ENCODE measurements at places on chromosomes 2 and 18.
A peak's percentile ranks its signal among the peaks of the same experiment; 100 is the strongest.

DNA sequence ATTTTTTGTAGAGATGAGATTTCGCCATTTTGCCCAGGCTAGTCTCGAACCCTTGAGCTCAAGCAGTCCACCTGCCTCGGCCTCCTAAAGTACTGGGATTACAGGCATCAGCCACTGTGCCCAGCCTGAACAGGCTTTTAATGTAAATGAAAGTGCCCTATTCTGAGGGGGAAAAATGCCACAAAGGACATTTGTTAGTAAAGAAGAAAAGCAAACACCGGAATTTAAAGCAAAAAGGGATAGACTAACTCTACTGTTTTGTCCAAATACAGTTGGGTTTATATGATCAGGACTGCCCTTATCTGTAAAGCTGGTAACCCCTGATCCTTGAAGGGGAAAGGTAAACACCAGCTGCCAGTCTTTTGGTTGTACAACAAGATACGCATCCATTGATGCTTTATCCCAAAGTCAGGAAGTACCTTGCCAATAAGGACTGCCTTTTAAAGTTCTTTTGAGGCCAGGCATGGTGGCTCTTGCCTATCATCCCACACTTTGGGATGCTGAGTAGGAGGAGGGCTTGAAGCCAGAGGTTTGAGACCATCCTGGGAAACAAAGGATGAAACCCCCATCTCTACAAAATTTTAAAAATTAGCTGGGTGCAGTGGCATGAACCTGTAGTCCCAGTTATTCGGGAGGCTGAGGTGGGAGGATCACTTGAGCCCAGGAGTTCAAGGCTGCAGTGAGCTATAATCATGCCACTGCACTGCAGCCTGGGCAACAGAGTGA, 13.1 kb downstream of the CLEC4F start:
- no peak for DNase-seq

DNA sequence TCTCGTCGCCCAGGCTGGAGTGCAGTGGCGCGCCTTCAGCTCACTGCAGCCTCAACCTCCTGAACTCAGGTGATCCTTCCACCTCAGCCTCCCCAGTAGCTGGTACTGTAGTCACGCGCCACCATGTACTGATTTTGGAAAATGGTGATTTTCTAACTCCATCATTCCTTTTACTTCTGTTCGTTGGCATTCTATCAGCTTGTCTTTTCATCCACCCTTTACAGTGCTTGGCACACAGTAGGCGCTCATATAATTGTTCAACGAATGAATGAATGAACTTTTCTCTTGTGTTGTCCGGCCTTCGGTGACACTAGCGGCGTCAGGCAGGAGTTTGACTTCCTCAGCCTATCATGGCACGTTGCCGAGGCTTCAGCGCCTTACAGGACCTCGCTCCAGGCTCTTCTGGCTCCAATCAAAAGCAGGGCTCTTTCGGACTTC, 373 bp upstream of the MTHFD2 start:
- no peak for DNase-seq

DNA sequence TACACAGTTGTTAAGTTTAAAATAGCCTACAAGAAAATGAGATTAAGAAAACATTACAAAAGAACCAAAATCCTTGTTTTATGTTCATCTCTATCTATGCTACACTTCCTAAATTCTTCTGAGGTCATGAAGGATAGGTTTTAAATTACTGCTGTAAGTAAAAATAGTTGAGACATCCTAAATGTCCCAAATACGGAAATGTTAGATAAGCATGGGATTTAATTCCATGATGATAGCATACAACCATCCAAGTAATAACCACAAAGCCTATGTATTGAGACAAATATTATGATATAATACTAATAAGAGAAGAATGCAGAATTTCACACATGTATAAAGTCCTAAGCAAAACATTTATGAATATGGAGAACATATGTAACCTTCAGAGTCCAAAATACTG, 34.1 kb downstream of the PIEZO2 start:
- DNase-seq, result no peak

GRCh38 chr2:11559786-11560155, 25.9 kb downstream of the GREB1 start:
- DNase-seq, result no peak

DNA sequence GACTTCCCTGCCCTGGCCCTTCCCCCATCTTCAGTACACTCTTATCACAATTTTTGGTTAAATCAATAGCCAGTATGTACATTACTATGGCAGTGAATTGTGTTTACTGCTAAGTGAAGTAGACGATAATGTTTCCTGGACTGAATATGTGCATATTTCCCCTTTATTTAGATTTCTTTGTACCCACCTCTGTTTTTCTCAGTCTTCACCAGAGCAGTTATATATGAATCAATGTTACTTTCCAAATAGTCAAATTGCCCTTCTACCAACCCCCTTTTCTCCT, 97.1 kb upstream of the HS6ST1 start:
- DNase-seq, result no peak

DNA sequence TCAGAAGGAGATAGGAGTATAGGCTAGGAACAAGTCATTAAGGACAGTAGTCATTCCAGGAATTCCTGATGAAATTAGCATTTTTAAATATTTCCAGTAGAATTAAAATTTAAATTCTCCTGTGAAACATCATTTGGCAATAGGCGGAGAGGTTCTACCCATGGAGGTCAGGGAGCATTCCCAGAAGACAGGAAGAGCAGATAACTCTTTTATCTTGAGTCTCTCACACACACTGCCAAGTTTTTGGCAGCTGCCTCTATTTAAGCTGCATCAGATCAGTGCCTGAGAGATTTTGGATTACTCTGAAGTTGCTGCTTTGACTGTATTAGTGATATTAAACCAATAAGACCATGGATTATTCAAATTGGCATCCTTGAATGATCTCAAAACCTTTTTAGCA, 714.7 kb downstream of the EPHA4 start:
- no peak for DNase-seq

GRCh38 chr2:70469961-70470360, 83.7 kb downstream of the TGFA start:
- DNase-seq, result no peak

- DNase-seq, result peak; percentile 95
Observed at GRCh38 chr2:46873604-46874068, 42.0 kb downstream of the MCFD2 start.

DNA sequence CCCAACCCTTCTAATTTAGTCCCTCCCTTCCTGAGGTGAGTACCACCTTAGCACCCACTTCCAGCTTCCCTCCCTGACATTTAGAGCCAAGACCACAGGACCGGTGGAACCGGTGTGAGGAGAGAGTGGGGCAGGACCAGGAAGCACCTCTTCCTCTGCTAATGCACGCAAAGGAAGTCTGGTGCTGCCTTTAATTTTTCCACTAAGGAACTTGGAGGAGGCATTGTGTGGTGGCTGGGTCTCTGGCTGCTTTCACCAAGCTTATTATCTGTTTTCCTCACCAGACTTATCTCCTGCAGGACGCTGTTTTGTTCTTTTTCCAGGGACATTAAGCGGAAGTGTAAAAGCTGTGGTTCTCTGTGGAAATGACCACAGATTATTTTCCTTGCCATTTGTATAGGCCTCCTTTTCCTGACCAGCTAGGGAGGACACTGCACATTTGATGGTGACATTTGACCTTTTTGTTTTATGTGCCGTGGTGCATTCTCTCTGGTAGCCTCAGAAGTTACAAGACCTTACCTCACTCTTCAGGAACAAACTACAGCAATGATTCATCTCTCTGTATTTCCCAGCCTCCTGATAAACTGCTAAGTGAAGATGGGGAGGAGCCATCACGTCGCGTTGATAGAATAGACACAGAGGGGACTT, 39.8 kb upstream of the SPTBN1 start:
- DNase-seq, result no peak

- no peak for DNase-seq
Observed at GRCh38 chr2:47128705-47129104, 26.4 kb downstream of the STPG4 start.

GRCh38 chr2:27765621-27766286, 5.8 kb upstream of the MRPL33 start:
- no peak for DNase-seq

DNA sequence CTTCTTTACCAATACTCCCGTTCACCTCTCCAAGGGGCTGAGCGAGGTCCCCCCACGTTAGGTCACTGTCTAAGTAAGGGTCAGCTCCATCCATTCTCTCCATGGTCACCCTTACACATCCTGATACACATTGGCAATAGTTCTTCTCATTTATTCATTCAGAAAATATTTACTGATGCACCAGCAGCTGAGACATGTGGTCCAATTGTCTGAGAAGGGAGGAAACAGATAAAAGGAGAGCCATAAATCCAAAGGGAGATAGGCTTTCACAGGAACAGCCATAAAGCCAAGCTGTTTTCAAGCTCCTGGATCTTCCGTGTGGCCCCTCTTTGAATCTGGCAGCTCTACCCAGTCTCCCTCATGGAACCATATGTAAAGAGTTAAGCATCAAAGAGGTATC, 121.2 kb downstream of the TXNL1 start:
- DNase-seq, result peak; percentile 59

GRCh38 chr2:75641587-75641986, 5.0 kb upstream of the MRPL19 start:
- no peak for DNase-seq

DNA sequence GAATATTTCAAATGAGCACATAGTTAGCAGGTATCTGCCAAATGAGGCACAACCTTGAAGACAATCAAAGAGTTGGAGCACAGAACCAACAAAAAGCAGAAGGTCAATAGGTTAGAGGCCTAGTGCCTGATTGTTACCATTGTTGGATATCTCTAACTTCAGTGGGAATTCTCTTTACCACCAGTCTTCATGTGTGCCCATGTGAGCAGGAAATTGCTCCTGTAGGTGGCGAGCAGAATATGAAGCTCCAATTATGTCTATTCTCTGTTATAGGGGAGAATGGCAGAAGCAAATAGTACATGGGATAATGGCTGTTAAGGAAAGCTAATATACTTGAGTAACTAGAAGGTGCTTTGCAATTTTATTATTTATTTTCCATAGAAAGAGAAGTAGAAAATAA, 14.9 kb upstream of the ZNF385B start:
- DNase-seq, result no peak

- no peak for DNase-seq
Observed at GRCh38 chr2:145194673-145195072, 674.8 kb upstream of the ZEB2 start.

DNA sequence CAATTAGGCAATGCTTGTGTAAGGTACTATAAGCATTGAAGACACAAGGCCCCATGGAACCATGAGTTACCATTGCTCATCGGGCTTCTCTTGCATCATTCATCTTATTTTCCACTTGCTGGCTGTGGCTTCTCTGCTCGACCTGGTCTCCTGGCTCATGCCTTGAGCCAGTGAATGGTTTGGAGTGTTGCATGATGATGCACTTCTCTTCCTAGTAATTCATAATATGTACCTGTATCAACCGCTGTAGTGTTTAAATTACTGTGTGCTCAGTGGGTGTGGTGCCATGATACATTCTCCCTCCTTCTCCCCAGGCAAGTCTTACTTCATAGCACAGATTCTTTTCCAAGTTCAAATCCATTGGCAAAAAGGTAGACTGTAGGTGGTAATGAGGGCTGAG, 66.8 kb downstream of the ABCA12 start:
- no peak for DNase-seq

DNA sequence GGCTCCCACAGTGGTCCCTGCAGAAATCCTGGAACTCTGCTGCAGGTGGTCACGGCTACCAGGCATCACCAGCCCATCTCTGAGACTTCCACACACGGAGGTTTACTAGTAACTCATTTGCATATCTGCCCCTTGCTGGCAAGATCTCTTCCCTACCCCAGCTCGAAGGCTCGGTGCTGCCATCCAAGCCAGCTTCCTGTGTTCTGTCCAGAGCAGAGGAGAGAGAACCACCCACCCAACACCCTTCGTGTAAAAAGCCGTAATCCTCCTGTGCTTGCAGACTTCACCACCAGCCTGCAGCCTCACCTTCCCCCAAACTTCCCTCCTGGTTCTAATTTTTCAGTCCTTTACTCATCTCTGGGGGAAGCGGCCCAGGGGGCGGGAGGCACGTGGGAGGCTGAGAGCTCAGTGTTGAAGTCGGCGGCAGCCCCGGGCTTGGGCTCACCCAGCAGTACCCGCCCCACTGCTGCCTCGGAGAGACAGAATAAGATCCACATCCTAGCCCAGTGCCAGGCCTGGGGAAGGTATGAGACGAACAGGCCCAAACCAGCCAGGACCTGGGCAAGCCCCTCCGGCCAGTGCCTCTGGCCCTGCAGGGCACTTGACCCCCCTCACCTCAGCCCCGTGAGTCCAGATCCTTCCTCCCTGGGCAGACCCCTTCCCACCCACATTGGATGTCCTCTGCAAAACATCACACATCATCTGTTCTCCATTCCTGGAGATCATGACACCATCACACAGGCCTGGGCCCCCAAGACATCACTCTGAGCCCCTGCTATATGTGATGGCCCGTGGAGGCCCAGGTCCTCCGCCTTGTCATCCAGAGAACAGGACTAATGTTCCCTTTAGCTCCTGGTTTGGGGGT, 145.8 kb upstream of the ID2 start:
- no peak for DNase-seq

DNA sequence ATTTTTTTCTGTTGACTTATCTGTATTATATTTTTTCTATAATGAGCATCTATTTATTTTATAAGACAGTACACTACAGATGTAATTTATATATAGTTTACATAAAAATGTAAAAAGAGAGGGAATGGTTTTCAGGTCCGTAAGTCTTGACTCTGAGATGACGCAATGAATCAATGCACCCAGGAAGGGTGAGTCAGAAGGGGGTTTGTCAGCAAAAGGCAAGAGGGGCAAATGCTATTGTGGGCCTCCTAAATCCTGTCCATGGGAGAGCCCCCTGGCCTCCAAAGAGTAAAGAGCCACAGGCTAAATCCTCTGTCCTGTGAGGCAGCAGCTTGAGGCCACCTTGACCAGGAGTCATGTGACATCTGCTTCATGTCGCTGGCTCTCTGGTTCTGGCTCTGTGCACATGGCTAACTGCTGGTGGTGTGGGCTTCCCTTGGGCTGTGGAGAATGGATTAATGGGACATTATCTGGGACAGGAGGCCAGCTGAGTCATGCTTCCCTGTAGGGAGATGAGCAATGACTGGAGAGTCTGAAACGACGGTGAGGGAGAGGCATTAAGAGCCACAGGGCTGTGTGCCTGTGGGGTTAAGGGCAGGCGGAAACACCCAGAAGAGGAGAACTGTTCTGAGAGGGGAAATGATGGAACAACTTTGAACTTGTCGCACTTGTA, 22.8 kb upstream of the ASB18 start:
- no peak for DNase-seq

- DNase-seq, result no peak
Observed at GRCh38 chr2:156317631-156318030, 14.9 kb downstream of the NR4A2 start.

- no peak for DNase-seq
Observed at GRCh38 chr18:36872329-36872728, 43.4 kb downstream of the KIAA1328 start.

- no peak for DNase-seq
Observed at GRCh38 chr18:63319383-63320122, at the start of gene BCL2. TSS of gene BCL2 (minus strand) at chr18:63319769.

DNA sequence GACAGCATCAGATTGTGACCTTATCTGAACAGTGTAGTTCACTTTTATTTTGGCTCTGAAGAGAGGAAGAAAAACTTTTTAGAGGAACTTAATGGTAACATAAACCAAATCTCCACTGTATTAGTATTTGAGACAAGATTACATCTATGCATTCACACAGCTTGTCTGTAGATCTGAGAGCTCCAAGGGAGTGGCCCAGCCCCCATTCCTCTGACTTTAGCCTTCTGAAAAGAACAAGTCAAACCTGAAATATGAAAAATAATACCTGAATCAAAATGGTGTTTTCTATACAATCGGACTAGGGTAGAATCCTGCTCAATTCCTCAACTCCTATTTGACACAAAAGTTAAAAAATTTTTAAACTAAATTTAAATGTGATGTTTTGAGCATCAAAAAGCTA, 23.1 kb downstream of the STARD7 start:
- no peak for DNase-seq
